RWPE2 (cell line): ENCODE measurements at places on chromosomes 5 and 9.

GRCh38 chr5:172999372-172999973 is 15.9 kb downstream of the ATP6V0E1 start:
- DNase-seq, result no peak

GRCh38 chr9:129282731-129283211 is 104.7 kb upstream of the IER5L start:
- DNase-seq, result no peak

DNA sequence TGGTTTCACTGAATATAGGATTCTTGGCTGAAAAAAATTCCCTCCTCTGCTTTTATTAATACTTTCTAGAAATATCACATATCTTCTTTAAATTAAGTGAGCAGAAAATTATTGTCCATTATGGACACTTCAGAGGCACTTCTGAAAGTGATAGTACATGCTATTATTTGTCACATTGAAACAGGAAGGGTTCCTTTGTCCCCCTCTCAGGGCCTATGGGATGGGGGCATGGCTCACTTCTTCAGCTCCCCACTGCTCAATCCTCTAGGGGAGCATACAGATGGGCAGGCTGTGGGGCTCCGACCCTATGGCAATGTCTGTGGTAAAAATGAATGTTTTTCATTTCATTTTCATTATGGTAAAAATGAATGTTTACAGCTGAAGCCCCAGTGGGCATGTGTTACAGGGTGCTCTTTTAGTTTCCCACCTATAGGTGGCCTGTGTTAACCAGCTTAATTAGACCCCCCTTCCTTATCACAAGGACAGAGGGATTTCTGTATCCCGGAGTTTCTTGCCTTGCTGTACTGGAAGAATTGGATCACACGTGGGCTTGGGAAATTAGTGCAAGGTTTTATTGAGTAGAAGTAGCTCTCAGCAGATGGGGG is 1225.2 kb downstream of the PTPRD start:
- DNase-seq, result no peak

DNA sequence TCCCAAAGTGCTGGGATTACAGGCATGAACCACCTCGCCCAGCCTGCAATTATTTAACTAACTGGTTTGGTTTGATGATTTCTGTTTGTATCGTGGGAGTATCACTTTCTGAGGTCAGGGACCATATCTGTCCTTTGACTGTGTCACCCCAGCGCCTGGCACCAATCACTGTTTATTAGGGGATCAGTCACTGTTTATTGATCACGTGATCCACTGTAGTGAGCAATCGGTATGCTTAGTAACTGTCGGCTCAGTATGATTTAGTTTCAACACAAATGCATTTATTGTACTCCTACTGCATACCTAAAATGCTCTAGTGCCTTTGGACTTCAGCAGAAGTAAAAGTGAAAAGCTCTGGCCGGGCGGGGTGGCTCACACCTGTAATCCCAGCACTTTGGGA is 54.8 kb downstream of the COL5A1 start:
- DNase-seq, result no peak

GRCh38 chr5:149323621-149324205 is 21.6 kb upstream of the GRPEL2 start:
- no peak for DNase-seq

- DNase-seq, result no peak
Measured at GRCh38 chr5:81925009-81925408, 46.8 kb upstream of the ATG10 start.

GRCh38 chr5:112983363-112983762 is 6.8 kb downstream of the DCP2 start:
- no peak for DNase-seq

DNA sequence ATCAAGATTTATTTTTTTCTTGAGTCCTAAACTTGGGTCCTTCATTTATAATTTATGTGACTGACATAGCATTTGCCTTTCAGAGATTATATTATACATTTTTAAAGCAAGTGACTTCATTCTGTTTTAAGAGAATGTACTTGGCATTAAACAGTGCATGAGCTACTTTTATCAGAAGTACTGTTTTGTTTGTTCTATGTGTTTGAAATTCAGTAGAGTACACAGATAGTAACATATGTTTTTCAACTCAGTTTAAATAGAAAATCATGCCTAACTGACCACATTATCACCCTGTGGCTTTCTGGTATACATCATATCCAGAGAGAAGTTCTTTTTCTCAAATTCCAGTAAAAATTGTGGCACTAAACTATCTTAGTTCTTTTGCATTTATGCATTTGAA is 335.3 kb upstream of the CDH18 start:
- no peak for DNase-seq

DNA sequence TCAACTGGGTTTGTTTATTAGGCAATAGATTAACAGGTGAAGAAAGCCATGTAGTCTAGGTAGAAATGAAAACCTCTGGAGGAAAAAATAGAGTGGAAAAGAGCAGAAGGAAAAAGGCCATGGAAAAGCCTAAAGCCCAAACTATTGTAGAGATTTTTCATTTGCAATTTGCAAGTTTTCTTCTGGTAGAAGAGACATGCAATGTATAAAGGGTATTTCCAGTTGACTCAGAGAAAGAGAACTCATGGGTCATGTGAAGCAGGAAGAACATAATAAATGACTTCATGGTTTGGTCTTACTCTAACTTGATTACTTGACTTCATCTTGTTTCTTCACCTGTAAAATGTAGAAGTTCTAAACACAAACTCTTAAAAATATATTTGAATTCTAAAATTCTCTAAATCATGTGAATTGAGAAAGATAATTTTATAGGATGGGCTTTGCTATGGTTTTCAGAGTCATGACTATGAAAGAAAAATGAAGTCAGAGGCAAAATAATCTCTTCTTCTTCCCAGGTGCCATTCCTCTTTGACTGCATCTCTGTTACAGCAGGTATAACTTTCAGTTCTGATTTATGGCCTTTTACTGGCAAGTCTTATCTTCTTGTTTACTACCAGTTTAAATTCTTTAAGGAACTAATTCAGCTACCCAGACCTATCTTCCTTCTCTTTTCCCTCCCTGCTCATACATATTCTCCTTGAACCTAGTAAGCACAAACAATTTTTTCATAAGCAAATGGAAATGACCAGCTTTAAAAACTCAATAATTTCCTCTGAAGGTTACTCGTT is 47.7 kb upstream of the TMC1 start:
- DNase-seq, result no peak

DNA sequence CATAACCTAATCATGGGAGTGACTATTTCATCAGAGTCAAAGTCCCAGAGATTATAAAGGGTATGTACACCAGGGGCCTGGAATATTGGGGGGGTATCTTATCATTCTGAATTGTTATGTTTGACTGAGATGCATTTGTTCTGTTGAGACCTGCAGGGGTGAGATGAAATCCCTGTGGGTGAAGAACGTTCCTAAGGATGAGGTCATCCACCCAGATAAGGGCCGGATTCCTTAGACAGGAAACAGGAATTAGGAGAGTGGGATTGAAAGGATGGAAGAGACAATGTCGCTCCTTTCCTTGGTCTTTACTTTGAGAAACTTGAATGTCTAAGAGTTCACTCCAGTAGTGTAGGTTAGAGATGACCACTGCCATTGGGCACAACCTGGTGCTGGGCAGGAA is 54.7 kb downstream of the GAS1 start:
- DNase-seq, result no peak

- DNase-seq, result no peak
Measured at GRCh38 chr5:52359261-52359660, 428.5 kb upstream of the ITGA1 start.

DNA sequence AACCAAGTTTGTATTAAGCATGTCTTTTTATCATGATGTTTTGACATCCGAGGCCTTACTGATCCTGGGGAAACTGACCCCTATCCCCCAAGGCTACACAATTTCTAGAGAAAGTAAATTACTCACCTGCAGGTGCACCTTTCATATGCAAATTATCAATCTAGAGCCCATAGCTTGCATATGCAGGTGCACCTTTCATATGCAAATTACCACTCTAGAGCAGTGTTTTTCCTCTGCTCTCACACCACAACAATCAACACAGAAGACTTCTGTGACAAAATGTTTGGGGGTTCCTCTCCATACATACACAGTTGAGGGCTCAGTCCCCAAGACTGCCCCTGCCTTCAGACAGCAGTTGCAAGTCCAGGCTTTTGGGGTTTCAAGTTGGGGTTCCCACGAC is 203.7 kb upstream of the RORB start:
- DNase-seq, result no peak

DNA sequence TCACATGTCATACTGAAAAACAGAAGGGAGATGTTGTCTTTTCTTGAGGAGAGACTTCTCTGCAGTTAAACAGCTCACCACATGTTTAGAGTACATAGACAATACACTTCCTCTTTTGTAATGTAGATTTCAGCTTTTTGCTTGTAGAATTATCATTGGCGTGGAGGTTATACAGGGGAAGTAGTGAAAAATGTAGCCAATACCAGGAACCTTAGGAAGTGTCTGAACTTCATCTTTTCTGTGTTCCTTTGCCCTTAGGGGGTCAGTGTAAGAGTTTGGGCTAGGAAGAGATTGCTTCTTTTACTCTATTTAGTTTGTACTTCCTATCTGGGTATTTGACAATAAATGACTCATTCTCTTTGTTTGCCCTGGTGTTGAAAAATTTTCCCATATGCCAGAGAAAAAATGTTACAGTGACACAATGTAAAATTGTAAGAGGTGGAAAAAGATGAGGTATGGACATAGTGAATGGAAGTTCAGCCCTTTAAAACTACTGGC is 21.0 kb upstream of the CDKN2B start:
- DNase-seq, result no peak

DNA sequence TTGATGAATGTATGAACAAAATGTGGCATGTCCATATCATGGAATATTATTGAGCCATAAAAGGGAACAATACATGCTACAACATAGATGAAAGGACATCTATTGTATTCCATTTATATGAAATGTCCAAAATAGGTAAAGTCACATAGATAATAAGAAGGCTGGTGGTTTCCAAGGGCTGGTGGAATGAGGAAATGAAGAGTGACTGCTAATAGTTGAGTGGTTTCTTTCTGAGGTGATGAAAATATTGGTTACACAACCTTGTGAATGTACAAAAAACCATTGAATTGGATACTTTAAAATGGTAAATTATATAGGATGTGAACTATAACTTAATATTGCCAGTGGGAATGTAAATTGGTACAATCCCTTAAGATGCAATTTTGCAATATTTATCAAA is 5.2 kb downstream of the ARSB start:
- DNase-seq, result no peak

- DNase-seq, result no peak
Measured at GRCh38 chr9:71363286-71363961, 242.0 kb upstream of the TRPM3 start.

GRCh38 chr5:50887889-50888633 is 221.6 kb downstream of the PARP8 start:
- no peak for DNase-seq

DNA sequence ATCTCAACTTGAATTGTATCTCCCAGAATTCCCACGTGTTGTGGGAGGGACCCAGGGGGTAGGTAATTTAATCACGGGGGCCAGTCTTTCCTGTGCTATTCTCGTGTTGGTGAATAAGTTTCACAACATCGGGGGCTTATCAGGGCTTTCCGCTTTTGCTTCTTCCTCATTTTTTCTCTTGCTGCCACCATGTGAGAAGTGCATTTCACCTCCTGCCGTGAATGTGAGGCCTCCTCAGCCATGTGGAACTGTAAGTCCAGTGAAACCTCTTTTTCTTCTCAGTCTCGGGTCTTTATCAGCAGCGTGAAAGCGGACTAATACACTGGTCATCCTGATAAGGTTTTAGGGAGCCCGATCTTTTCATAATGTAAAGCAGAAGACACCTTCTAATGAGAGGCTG is 687.0 kb upstream of the FTMT start:
- no peak for DNase-seq

- DNase-seq, result peak; percentile 81
Measured at GRCh38 chr9:100098046-100098886, 534 bp downstream of the ERP44 start.

- no peak for DNase-seq
Measured at GRCh38 chr5:175250426-175250825, 193.6 kb downstream of the DRD1 start.

DNA sequence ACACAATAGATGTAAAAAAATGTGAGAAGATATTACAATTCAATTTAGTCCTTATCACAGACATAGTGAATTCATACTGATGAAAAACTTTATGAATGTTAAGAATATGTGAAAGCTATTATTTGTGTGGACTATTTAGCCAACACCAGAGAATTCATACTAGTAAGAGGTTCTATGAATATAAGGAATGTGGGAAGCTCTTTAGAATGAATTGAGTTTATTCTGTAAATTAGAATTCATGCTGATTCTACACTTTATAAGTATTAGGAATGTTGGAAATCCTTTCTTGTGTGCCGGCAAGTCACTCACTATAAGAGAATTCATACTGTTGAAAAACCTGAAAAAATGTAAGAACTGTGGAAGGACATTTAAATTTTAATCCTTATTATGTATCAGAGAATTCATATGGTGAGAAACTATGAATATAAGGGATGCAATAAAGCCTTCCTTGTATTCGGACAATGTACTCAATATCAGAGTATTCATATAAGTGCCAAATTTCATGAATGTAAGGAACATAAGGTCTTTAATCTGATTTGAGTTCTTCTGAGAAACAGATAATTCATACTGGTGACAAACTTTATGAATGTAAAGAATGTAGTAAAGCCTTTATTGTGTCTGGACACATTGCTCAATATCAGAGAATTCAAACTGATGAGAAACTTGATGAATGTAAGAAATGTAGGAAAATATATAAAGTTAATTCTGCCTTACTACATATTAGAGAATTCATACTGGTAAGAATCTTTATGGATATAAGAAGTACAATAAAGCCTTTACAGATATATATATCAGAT is 21.6 kb upstream of the PCDHA1 start:
- no peak for DNase-seq

DNA sequence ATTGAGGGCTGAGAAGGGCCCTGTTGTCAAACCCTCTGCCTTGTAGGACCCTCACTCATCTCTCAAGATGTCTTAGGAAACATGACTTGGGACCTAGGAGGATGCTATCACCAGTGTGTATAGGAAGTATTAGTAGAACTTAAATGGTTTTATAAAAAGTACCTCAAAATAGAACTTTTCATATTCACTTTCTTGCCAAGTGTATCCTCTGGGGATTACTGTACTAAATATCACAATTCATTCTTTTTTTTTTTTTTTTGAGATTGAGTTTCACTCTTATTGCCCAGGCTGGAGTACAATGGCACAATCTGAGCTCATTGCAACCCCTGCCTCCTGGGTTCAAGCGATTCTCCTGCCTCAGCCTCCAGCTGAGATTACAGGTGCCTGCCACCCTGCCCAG is 56.2 kb downstream of the ARHGEF28 start:
- no peak for DNase-seq

DNA sequence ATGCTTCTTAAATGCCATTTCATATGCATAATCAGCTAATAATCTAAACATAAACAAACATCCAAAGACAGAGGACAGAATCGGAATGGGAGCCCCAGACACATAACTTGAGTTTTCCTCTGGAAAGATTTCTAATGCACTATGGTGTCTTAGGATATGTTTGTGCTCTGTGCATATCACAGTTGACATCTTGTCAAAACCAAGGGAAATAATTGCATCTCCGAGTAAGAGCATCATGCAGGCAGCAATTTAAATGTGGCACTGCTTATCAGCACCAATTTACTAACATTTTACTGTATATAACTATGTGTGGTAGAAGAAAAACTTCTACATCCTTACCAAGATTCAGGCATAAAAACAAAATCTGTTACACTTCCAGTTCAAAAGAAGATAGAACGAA is 217.9 kb downstream of the GLIS3 start:
- no peak for DNase-seq

- no peak for DNase-seq
Measured at GRCh38 chr9:20355022-20355421, 267.3 kb downstream of the MLLT3 start.
